ENCODE measurements at places on chromosomes 12 and 14.
A peak's percentile ranks its signal among the peaks of the same experiment; 100 is the strongest.

DNA sequence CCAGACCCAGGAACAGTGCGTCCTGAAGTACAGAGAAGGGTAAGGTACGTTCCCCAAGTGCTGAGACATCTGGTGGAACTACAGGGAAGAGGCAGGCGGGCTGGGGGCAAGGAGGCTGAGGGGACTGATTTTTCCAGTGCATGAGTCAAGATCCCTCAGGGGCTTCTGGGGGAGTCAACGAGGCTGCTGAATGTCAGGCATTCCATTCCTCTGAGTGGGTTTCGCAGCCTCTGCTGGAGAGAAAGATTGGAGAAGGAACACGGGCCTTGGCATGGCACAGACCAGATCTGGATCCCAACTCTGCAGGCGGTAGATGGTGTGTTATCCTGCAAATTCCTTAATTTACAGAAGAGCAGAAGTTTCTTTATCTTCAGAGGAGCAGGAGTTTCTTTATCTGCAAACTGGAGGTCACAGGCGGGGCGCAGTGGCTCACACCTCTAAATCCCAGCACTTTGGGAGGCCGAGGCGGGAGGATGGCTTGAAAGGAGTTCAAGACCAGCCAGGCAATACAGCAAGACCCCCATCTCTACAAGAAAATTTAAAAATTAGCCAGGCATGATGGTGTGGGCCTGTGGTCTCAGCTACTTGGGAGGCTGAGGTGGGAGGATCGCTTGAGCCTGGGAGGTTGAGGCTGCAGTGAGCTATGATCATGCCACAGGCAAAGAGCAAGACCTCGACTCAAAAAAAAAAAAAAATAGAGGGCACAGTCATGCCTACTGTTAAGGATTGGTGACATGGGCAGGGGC is 132.6 kb upstream of the MAP1LC3B2 start:
- DNase-seq: peak; percentile 100

DNA sequence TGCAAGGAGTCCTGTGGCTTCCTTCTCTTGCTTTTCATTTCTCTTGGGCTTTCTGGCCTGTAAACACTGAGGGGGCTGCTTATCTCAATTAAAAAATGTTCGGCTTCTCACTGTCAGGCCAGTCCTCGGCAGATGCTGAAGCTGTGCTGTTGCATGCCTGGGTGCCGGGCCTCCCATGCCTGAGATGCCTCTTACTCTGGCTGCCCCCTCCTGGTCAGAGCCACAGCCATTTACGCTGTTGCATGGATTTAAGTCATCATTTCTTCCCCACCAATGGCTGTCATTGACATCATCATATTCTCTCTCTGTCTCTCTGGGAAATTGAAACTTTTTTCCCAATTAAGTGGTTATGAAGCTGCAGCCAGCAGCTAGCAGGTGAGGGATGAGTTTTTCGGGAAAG is 53.7 kb downstream of the FOXN4 start:
- peak; percentile 6 for DNase-seq

GRCh38 chr14:29410581-29410980 is 517.1 kb downstream of the PRKD1 start:
- no peak for DNase-seq

- peak; percentile 25 for DNase-seq
Measured at GRCh38 chr12:109134186-109134917, 18.0 kb downstream of the ACACB start.

- peak; percentile 70 for DNase-seq
Measured at GRCh38 chr12:88401155-88401554, 179.1 kb downstream of the KITLG start.

GRCh38 chr14:22852940-22853767 is 16.8 kb downstream of the MMP14 start:
- peak; percentile 79 for DNase-seq

- DNase-seq: no peak
Measured at GRCh38 chr14:79274641-79275291, 936.5 kb downstream of the DIO2 start.

GRCh38 chr12:118190266-118190665 is 54.3 kb downstream of the PEBP1 start:
- peak; percentile 33 for DNase-seq

- peak; percentile 78 for DNase-seq
Measured at GRCh38 chr14:34629657-34630529, at the start of gene SNX6. SNX6 (minus strand) TSS chr14:34630148; CDS start chr14:34630116, 32 bp downstream.

- peak; percentile 72 for DNase-seq
Measured at GRCh38 chr12:70040141-70040540, 203.1 kb upstream of the CNOT2 start.

GRCh38 chr12:75805320-75805719 is 226.3 kb downstream of the PHLDA1 start:
- peak; percentile 20 for DNase-seq

DNA sequence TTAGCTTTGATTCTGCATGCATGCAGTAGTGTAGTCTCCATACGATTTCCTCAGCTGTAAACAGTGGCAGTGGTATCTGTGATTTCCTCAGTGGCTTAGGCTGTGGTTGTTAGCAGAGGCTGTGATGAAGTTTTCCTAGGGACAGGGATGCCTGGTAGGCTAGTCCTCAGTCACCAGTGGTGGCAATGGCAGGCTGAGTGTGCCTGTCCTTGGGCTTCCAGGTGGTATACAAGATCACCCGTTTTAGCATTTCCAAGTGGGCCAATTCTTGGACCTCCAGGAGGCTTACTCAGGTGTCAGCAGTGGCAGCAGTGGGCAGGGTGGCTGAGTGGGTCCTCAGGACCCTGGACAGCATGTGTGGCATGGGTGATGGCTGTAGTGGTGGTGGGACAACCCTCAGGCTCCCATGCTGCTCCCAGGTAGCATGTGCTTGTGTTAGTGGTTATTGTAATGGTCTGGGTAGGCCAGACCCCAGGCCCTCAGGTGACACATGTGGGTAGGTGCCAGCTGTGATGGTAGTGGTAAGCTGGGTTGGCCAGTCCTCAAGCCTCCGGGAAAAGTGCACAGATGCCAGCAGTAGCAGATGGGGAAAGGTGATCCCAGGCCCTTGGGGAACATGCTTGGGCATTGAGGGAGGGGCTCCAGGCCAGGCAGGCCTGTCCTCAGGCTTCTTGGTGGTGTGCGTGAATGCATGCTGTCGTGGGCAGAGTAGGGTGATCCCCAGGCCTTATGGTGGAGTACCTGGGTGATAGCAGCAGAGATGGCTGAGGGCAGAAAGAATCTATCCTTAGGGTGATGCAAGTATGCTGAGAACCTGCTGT is 146.5 kb downstream of the PAPOLA start:
- DNase-seq: no peak

- peak; percentile 70 for DNase-seq
Measured at GRCh38 chr12:27821259-27821973, 41.4 kb upstream of the MANSC4 start.

- DNase-seq: no peak
Measured at GRCh38 chr12:96809522-96809921, 97.5 kb upstream of the NEDD1 start.

- peak; percentile 46 for DNase-seq
Measured at GRCh38 chr12:107884769-107885694, 110.5 kb downstream of the ASCL4 start.

GRCh38 chr12:10632226-10632625 is 18.8 kb upstream of the MAGOHB start:
- DNase-seq: peak; percentile 58

- no peak for DNase-seq
Measured at GRCh38 chr12:93938931-93939330, 209.4 kb upstream of the PLXNC1 start.

DNA sequence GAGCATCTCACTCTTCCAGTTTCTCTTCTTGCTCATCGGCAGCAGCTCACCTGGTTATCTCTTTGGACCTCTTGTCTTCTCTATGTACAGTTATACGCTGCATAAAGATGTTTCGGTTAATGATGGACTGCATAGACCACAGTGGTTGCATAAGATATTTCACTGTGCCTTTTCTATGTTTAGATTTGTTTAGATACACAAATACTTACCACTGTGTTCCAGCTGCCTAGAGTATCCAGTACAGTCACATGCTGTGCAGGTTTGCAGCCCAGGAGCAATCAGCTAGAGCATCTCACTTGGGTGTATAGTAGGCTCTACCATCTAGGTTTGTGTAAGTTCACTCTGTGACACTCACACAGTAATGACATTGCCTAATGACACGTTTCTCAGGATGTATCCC is 57.6 kb downstream of the FBXL14 start:
- no peak for DNase-seq

GRCh38 chr12:91142221-91142631 is 30.9 kb upstream of the LUM start:
- DNase-seq: no peak

DNA sequence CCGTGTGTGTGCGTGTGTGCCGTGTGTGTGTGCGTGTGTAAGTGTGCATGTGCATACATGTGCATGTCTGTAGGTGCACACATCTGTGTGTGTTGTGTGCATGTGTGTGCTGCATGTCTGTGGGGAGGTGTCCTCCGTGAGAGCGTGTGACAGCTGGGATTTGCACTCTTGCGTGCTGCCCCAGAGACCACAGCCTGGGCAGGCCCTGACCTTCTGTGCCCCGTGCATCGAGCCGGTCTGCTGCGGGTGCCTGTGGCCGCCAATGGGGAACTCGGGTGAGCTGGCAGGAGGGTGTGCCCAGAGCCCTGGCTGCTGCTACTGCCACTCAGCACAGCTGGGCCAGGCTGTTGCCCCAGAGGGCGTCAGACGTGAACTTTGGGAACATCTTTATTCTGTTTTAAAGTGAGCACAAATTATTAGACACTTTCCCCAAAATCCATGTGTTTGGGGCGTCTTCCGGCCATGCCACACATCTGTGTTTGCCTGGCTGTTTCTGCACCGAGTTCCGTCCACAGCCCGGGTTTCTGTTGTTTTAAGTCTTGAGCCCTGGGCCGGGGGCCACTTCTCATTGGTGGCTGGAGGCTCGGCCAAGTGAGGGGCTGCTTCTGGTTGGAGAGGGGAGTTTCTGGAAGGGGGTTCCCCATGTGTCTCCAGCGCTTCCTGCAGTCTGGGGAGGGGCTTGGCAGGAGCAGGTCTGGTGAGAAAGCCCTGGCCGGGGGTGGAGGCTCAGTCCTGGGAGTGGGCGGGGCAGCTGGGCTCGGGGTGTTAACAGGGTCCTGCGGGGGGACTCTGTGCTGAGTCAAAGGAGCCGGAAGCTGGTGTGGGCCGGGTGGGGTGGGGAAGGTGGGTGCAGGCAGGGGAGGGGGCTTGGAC is 7.6 kb downstream of the CEP170B start:
- DNase-seq: no peak

- DNase-seq: peak; percentile 67
Measured at GRCh38 chr12:89016970-89017778, 335.1 kb downstream of the DUSP6 start.

DNA sequence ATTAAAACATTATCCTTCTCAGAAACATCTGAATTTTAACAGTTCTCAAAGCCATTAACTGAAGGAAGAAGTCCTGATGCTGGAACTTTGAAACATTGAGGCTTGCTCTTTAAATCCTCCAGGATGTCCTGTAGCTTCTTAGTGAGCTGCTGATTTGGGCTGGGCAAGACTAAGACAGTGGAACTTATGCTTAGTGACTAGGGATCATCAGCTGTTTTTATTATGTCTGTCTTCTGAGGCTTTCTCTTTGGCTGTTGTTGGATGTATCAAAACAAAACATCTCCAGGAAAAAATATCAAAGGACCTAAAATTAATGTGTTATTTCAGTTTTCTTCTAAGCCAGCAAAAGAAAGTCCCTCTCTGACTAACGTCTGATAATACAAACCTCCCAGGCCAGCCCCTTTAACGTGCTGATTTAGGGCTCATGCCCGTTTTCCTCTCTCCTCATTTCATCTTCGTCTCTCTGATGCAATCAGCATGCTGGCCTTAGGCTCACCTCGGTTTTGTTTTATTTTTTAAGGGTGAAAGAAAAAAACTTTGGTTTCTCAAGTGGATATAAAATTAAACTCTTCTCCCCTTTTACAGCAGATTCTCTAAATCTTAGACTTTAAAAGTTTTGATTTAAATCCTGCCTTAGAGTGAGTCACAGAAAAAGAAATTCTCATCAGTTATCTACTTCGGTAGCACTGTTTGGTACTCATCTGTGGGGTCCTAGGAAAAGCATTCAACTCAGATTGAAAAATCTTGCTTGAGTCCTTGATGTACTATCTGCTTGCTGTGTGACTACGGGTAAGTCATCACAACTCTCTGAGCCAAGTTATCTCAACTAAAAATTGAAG is 106.2 kb upstream of the CCDC91 start:
- DNase-seq: no peak

- no peak for DNase-seq
Measured at GRCh38 chr14:71328954-71329353, 421.7 kb downstream of the PCNX1 start.

DNA sequence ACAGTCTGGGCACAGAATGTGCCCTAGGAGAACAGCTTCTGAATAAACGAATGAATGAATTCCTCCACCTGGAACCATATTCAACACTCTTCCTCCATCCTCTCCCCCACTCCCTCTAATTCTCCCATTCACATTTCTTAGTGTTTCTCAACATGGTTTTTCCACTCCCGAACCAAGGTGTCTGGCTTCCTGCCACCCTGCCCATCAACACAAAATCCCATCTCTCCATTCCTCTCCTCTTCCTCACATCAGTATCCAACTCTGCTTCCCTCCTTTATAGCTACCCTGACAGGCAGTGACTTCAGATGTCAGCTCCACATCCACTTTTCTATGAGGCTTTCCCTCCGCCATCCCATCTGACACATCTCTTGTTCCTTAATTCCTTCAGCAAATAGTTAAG is 2.9 kb downstream of the TNFRSF1A start:
- no peak for DNase-seq

DNA sequence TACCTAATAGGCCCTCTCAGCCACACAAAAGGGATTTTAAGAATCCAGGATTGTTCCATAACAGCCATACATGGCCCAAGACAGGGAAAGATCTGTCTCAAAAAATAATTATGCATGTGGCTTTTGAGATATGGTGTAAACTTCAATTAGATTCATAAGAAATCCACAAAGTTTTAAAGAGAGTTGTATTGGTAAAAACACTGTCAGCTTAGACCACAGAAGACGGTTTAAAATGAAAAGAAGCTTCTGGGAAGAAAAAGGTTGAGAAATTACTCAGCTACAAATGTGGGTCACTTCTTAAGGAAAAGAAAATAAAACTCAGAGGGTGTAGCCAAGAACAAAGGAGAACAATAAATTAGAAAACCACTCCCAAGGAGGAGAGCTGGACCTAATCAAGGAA is 191.4 kb downstream of the KIF26A start:
- no peak for DNase-seq

DNA sequence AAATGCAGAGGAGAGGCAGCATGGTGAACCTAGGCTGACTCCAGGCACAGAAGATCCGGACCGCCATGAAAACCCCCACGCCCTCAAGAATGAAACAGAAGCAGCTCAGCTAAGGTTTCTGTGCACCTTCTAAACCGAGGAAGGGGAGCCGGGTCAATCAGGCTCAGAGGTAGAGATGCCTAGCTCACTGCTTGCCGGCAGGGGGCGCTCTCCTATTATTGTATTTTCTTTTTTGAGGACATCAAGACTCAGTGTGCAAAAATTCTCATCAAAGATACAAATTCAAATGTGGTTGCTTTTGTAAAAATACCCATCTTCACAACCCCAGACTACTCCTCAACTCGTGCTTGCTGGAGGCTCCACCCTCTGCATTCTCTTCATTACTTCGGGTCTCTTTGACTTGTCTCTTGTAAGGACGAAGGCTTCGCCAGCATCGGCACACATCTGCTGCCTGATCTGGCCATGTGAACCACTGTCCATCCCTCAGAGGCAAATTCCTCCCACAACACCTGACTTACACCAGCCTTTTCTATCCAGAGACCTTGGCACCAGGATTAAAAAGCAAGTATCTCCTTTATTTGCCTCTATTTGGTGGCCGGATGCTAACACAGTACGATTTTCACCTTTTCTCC is 33.4 kb upstream of the RNASE3 start:
- DNase-seq: peak; percentile 38
